Kidney tubule cell (primary cell): ENCODE measurements at places on chromosomes 3 and 15.

DNA sequence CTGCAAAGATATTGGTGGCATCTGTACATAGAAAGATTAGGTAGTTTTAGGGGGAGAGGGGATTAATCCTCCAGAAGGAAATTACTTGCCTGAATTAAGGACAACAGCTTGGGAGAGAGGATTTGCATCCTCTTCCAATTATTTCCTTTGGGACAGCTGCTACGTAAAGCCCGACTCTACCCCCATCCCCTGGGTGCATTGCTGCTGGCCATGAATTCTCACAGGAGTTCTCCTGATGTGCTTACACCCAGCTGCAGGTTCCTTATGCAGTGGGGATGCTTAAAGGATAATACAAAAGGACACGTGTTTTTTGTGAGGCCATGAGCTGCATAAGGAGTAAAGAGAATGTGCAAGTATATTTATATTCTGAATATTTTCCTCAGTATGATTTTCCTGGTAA is 132.3 kb downstream of the VPS8 start:
- DNase-seq, result no peak

DNA sequence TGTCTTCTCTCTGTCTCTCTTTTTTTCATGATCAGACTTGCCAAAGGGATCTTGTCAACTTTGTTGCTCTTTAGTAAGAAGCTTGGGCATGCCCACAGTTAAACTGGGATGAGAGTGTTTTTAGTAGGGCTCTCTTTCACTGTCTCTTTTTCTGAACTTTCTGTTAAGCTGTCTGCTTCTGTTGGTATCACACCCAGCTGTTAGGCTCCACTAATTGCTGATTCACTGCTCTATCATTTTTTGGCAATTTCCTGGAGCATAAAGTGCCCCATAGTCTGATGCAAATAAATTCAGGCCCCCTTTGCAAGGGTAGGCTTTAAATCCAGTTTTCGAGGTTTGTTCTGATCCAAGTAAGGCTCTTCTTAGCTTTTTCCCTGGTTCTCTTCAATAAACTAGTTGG is 360.4 kb upstream of the ADAMTS9 start:
- peak; percentile 53 for DNase-seq

- no peak for DNase-seq
These were observed 153.2 kb downstream of the MEIS2 start for GRCh38 chr15:36947035-36947719.

DNA sequence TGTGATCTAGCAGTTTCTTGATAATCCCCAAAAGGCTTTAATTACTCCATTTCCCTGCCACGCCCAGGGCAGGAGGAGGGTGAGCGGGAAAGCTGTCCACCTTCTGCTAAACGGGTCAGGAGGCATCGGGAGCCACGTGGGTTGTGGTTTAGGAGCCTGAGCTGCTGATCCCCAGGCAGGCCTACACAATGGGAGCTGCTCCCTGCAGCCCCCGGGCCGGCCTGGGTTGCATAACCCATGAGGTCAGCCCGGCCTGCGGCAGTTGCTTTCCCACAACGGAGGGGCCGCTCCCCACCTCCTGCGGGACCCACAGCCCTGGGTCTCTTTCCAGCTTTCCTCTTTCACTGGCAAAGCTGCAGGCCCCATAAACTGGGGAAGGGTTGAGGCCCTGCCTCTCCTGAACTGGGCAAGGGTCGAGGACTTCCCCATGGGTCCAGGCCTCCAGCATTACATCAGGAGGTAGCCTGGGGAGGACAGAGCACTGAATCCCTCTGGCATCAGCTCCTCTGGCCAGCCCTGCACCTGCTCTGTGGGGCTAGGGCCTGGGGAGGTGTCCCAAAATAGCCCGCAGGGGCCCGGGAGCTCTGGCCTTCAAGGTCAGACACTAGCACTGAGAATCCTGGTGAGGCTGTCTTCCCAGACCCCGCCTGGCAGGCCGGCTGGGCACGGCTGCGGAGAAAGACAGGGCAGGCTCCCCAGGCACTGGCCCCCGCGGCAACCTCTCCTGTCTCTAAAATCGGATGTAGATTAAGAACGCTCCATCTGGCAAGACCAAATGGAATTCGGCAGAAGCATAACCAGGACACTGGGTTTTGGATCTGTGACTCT is 47.3 kb downstream of the ZDHHC19 start:
- DNase-seq, result no peak

GRCh38 chr15:65762914-65763787 is 28.9 kb downstream of the DENND4A start:
- DNase-seq, result no peak

DNA sequence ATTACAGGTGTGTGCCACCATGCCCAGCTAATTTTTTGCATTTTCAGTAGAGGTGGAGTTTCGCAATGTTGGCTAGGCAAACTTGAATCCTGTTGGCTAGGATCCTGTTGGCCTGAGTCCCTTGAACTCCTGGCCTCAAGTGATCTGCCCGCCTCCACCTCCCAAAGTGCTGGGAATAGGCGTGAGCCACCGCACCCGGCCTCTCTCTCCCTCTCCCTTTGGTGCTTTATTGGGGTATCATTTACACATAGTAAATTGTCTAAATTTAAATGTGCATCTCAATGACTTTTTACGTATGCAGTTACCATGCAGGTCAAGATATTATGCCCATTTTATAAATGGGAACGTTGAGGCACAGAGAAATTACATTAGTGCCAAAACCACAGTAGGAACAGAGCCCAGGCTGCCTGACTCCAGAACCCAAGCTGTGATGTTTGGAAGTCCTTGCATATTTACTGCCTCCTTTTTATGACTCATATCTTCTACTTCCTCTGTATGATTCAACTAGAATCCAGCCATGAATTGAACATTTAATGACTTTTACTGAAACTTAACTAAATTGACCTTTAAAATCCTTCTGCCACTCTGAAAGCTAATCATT is 34.0 kb upstream of the RPP14 start:
- DNase-seq, result peak; percentile 86

GRCh38 chr15:82749951-82750830 is 40.5 kb upstream of the AP3B2 start:
- peak; percentile 96 for DNase-seq

- peak; percentile 97 for DNase-seq
These were observed 119.7 kb upstream of the PHLDB2 start for GRCh38 chr3:111739311-111739911.

- DNase-seq, result peak; percentile 73
These were observed 20.5 kb upstream of the UBE2Q2 start for GRCh38 chr15:75822685-75823278.

GRCh38 chr3:120349855-120350125 is 636 bp upstream of the LRRC58 start:
- DNase-seq, result no peak

DNA sequence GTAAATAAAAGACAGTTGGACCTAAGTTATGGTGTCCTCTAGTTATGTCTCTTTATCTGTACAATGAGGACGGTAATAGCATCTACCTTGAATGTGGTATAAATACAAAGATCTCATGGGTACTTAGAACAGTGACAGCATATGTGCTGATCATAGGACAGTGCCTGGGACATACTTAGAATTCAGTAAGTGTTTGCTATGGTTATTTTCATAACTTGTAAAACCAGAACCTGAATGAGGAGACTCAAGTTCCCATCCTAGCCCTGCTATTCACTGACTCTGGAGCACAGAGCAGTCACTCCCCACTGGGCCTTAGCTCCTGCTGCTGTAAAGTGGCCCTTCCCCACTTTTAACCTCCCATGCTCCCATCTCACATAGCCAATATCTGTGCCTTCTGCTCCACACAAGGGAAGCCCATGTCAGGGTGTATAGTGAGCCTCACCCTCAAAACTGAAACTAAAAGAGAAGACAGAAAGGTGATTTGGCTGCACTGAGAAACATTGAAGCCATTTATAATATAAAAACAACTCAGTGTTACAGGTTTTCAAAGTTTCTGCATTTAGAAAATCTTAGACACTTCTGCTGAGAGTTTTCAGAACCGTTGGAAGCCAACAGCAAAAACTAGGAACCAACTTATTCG is 225.4 kb upstream of the UBE2E2 start:
- DNase-seq, result no peak

DNA sequence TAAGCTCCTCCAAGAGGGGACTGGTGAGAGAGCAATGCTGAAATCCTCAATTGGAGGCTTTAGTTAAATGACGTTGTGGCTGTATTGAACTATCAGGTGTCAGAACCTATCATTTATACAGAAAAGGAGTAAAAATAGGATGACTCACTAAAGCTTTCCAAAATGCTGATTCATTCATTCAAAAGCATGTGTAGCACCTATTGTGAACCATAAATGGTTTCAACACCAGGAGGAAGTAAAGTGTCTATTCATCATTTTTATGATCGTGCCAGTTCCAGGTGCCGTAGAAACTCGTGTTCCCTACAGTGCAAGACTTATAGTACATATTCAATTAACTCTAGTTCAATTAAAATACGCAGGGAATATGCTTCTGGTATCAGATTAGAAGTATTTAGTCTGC is 66.5 kb upstream of the ARRDC4 start:
- peak; percentile 12 for DNase-seq

DNA sequence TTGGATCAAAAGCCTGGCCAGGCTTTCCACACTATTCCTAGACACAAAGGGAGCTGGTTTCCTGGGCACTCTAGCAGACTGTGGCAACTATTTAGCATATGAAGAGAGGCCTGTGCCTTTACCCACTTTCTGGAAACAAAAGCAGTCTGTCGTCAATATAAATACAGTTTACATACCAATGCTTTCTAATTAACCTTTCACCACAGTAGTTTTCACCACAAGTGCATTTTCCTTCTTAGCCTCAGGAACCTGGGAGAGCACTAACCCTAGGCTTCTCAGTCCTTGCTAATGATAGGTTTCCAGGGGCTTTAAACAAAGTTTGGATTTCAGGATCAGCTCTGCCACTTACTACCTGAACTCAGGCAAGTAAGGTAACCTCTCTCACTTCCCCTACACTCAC is 499.1 kb downstream of the MAGI1 start:
- DNase-seq, result no peak

DNA sequence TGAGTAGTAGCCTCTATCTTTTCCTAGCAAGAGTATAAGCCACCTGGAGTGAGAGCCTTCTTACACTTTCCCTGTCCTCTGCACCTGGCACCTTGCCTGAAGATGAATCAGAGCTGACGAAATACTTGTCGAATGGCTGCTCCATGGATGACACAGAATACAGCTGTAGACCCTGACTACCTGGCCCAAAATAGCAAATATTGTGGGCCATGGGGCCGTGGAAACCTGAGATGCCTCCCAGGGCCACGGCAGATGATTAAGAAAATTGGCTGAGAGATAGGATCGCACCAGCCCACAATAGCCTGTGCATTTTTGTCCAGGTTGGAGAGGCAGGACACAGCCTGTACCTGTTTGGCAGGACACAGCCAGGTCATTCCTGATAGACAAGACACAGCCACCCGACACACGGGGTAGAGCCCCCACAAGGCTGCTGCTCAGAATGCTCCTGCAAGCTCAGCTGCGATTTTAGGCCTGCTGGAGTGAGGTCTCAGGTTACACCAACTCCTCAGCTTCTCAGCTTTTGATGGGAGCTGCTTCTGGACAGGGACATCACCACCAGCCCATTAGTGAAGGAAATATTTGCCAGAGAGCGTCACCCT is 22.9 kb upstream of the TPM1 start:
- peak; percentile 97 for DNase-seq

- DNase-seq, result no peak
These were observed 478.3 kb upstream of the PPP2R3A start for GRCh38 chr3:135487261-135487660.

- peak; percentile 92 for DNase-seq
These were observed 102.9 kb downstream of the FNDC3B start for GRCh38 chr3:172142051-172142863.

DNA sequence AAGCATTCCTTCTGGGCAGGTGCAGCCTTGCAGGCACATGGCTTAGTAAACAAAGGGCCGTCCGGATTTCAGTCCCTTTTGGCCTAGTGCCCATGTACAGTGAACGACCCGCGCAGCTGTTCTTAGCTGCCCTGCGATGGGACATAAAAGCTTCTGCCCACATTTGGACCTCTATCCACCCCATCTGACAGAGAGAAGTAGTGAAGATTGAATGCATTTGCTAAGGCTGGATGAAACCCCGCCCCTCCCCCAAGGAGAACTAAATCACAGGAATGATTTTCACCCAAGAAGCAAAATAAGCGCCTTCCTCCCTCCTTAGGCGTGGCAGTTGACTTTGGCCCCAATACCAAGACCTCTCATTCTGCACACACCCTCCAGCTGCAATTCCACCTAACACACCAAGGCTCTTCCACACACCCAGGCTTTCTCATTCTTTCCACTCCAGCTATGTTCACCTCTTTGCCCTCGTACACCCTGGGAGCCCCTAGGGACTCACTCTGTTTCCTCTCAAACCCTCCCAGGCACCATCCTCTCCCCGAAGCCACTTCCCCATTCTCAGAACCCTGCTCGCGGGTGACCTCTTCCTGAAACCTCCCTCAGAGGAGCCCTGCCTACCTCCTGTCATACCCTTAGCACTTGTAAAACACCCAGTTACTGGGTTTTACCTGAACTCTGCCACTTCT is 14.1 kb upstream of the HRH1 start:
- peak; percentile 38 for DNase-seq

GRCh38 chr3:147305533-147306250 is 100.7 kb downstream of the ZIC4 start:
- DNase-seq, result no peak

- DNase-seq, result peak; percentile 76
These were observed 57.6 kb downstream of the AAGAB start for GRCh38 chr15:67196672-67197363.

DNA sequence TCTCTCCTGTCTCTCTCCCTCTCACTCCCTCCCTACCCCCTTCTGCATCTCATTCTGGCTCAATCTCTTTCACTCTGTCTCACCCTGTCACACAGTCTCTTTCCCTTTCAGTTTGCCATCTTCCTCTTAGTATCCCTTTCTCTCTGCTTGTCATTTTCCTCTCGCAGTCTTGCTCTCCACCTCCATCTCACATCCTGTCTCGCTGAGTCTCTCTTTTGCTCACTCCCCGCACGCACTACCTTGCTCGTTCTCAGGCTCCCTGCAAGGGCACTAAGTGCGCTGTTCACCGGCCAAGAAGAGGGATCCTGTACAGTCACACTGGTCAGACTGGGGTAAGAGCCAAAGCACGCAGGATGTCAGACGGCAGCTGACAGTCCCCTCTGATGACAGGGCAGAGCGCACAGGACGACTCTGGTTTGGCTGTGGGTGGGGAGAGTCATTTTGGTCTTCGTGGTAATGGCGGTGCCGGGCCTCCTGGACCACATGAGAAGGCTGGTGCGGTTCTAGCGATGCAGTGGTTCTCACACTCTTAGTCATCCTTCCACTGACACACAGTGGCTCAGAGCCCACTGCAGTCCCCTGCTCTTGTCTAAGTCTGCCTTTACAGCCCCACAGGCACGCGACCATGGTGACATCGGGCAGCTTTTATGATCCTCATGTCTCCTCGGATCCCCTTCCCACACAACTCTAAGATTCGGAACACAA is 356.8 kb downstream of the FOXP1 start:
- no peak for DNase-seq

GRCh38 chr3:190058521-190059241 is 62.0 kb downstream of the P3H2 start:
- DNase-seq, result no peak

DNA sequence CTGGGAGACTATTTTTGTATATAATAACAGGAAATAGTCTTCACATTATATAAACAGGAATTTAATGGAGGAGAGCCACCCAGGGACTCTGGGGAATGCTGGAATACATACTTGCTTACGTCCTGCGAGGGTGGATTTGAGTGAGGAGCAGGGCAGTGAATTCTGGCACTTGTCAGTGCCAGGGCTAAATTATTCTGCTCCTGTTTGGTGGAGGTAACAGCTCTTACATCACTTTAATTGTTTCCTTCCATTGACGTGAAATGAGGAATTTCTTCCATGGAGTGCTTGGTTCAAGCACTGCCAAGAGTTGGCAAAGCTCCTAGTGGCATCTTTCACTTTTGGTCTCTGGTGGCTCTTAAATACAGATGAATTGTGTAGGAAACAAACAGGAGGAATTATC is 94.1 kb upstream of the GOLGA8J start:
- no peak for DNase-seq
